ENCODE measurements at places on chromosomes 5 and 9.

DNA sequence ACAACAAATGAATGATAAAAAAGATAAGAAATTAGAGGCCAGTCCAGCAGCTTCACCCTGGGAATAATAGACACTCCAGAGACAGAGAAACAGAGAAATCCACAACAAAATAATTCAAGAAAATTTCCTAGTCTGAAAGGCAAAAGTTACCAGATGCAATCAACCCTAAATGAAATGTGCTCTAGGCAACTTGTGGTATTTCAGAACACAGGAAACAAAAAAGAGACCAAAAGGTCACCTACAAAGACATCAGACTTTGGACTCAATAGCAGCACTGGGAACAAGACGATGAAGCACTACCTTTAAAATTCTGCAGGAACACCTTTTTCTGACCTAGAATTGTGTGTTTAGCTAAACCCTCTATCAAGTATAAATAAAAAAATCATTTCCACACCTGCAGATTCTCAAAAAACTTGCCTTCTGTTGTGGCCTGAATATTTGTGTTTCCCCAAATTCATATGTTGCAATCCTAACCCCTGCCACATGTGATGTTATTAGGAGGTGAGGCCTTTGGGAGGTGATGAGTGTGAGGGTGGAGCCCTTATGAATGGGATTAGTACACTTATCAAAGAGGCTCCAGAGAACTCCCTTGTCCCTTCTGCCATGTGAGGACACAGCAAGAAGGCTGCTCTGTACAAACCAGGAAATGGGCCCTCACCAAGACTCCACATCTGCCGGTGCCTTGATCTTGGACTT is 5.9 kb upstream of the MAPK9 start:
- no peak for DNase-seq
- no peak overlapping the region for H3K4me3 ChIP-seq
- H3K4me1 ChIP-seq, result no peaks in the 10 kb centered on the region
- no peaks in the 10 kb centered on the region for H3K27me3 ChIP-seq
- no peak overlapping the region for H3K27ac ChIP-seq

DNA sequence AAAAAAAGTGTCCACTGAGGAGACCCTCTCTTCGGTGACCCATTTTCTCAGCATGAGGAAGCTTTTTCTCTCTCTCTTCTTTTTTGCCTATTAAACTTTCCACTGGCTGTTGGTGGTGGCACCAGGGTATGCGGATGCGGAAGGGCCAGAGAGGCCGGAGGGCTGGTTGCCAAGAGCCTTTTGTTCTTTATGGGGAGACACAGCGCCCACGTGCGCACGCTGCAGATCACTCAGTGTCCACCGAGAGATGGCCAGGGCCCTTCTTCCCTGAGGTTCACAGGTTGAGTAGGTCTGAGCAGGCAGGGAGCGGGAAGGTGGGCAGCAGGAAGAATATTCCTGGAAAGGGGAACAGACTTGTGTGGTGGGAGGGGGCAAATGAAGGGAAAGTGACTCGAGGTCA is 69.1 kb downstream of the STK10 start:
- H3K27ac ChIP-seq, result no peak overlapping the region
- no peaks in the 10 kb centered on the region for H3K27me3 ChIP-seq
- no peaks in the 10 kb centered on the region for H3K36me3 ChIP-seq
- no peak for DNase-seq
- H3K4me3 ChIP-seq, result no peak overlapping the region

- H3K27me3 ChIP-seq, result no peaks in the 10 kb centered on the region
- no peak overlapping the region for H3K4me3 ChIP-seq
- H3K27ac ChIP-seq, result no peak overlapping the region
- no peak for DNase-seq
Measured at GRCh38 chr9:91845879-91846278, 104.1 kb downstream of the ROR2 start.

DNA sequence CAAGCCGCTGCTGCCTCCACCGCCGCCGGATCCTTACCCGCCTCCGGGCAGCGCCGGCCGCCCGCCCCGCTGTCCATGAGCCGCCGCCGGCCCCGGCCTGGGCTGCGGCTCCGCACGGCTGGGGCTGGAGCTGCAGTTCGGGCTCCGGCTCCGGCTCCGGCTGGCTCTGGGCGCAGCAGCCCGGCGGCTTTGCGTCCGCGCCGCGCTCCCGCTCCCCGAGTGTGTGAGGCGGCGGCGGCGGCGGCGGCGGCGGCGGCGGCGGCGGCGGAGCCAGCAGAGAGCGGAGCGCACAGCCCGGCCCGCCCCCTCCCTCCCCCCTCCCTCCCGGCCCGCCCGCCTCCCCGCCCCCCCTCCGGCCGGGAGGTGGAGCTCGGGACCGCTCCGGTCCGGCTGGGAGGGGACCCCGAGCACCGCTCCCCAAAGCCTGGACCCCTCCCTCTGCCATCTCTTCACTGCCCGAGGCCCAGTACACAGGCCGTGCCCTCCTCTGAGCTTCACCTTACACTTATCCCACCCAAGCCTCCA is at the start of gene PCDH1:
Gene PCDH1 (minus strand): TSS at position 225 of the 525 bp plus-strand sequence. CDS start 148 bp downstream, at position 77.
- H3K4me1 ChIP-seq, result peaks cover 62% of the 10 kb centered on the region
- H3K27me3 ChIP-seq, result peaks cover 5% of the 10 kb centered on the region
- peak within 1 kb of the TSS; percentile 78 for H3K27ac ChIP-seq
- H3K4me3 ChIP-seq, result peak within 1 kb of the TSS; percentile 97
- DNase-seq, result peak; percentile 84

GRCh38 chr5:95620030-95620869 is at the start of gene GPR150:
Gene GPR150 (plus strand): TSS chr5:95620087. CDS start chr5:95620276, 189 bp downstream.
- H3K4me3 ChIP-seq, result peak within 1 kb of the TSS; percentile 51
- H3K4me1 ChIP-seq, result peaks cover 13% of the 10 kb centered on the region
- DNase-seq, result peak; percentile 76
- H3K27me3 ChIP-seq, result peaks cover 69% of the 10 kb centered on the region
- H3K36me3 ChIP-seq, result no peaks in the 10 kb centered on the region

GRCh38 chr9:32004431-32005076 is 379.9 kb upstream of the ACO1 start:
- H3K27ac ChIP-seq, result no peak overlapping the region
- H3K4me3 ChIP-seq, result no peak overlapping the region
- no peaks in the 10 kb centered on the region for H3K36me3 ChIP-seq

- H3K36me3 ChIP-seq, result no peaks in the 10 kb centered on the region
- peaks cover 17% of the 10 kb centered on the region for H3K4me1 ChIP-seq
- H3K27ac ChIP-seq, result no peak overlapping the region
- DNase-seq, result no peak
- no peak overlapping the region for H3K4me3 ChIP-seq
- H3K27me3 ChIP-seq, result no peaks in the 10 kb centered on the region
Measured at GRCh38 chr5:124131466-124131865, 615.0 kb downstream of the ZNF608 start.

- no peaks in the 10 kb centered on the region for H3K4me1 ChIP-seq
- no peaks in the 10 kb centered on the region for H3K27me3 ChIP-seq
- DNase-seq, result no peak
- H3K36me3 ChIP-seq, result no peaks in the 10 kb centered on the region
- H3K27ac ChIP-seq, result no peak overlapping the region
Measured at GRCh38 chr5:9239626-9240025, 306.2 kb downstream of the SEMA5A start.

DNA sequence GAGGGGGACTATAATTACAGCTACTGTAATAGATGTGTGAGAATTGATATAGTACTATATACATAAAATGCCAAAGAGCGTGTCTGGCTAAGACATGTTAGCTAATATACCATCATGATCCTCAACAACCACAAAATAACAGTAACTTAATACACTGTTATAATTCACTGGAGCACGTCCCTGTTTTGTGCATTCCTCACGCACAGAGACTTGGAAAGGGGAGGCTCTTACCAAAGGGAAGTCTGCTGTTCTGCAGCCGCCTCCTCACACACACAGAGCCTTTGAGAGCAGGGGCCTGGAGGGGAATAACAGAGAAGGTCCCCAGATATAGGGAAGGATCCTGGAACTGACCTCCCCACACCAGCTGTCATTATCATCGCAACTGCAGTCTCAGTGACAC is 97.3 kb downstream of the ANKRD18A start:
- H3K4me1 ChIP-seq, result peaks cover 3% of the 10 kb centered on the region
- no peak overlapping the region for H3K27ac ChIP-seq
- no peaks in the 10 kb centered on the region for H3K27me3 ChIP-seq
- no peak for DNase-seq
- H3K4me3 ChIP-seq, result no peak overlapping the region

DNA sequence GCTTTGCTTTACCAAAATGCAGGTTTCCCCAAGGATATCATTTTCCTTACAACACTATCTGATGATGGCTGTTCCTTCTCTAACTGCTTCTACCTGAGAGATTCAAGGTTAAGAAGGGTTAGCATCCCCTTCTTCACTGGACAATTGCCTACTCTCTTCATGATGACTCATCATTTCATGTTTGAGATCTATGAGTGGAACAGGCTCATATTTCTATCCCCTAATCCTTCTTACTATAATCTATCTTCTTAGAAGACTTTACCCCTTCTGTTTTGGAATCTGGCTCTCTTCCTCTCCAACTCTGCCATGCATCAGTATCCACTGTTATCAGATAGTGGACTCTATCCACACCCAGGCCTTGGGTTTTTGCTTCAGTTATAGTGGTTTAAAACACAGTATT is 54.3 kb downstream of the NR3C1 start:
- H3K36me3 ChIP-seq, result no peaks in the 10 kb centered on the region
- H3K27me3 ChIP-seq, result no peaks in the 10 kb centered on the region
- no peaks in the 10 kb centered on the region for H3K4me1 ChIP-seq
- DNase-seq, result no peak
- H3K4me3 ChIP-seq, result no peak overlapping the region
- H3K27ac ChIP-seq, result no peak overlapping the region

DNA sequence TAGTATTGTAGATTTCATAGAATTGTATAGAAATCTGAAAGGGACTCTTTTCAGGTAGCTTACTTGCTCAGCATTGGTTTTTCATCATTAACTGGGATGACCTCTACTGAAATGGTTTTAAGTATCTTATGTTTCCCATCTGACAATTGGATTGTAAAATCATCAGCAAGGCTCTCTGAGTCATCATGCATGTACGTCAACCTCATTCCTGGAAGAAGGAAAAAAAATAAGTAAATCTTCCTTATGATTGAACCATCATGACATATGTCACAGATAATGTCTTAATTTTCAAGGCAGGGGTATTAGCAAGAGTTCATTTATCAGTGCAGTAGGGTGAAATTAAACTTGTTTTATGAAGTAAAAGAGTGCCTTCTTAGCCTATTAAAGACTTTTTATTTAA is 74.9 kb upstream of the CER1 start:
- no peak overlapping the region for H3K4me3 ChIP-seq
- H3K27ac ChIP-seq, result no peak overlapping the region
- no peak for DNase-seq
- H3K27me3 ChIP-seq, result no peaks in the 10 kb centered on the region

GRCh38 chr5:14156290-14156649 is 13.1 kb downstream of the TRIO start:
- H3K36me3 ChIP-seq, result no peaks in the 10 kb centered on the region
- peaks cover 39% of the 10 kb centered on the region for H3K4me1 ChIP-seq
- H3K27me3 ChIP-seq, result no peaks in the 10 kb centered on the region
- no peak for DNase-seq

DNA sequence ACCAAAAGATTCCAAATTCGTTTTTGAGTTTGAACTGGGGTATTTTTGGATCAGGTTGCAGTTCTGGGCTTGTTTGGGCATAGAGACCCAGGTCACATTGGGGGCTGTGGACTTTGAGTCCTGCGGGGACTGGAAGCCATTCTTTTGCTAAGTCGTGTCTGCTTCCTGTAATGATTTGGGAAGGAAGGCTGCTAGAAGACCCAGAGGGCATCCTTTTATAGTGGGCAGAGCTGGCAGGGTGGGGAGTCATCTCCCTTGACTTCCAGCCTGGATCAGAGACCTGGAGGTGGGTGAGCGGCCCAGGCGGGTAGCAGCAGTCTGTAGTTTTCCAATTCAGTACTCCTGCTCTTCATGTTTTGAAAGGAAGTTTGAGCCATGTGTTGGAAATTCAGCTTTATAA is 11.3 kb downstream of the ZNF618 start:
- no peak overlapping the region for H3K27ac ChIP-seq
- H3K36me3 ChIP-seq, result peaks cover 10% of the 10 kb centered on the region
- no peak for DNase-seq

GRCh38 chr5:93188876-93189485 is 392.0 kb downstream of the NR2F1-AS1 start:
- H3K36me3 ChIP-seq, result no peaks in the 10 kb centered on the region
- no peak overlapping the region for H3K27ac ChIP-seq
- H3K4me3 ChIP-seq, result no peak overlapping the region
- no peak for DNase-seq
- H3K4me1 ChIP-seq, result peaks cover 7% of the 10 kb centered on the region

GRCh38 chr9:80664327-80665210 is 1024.8 kb downstream of the TLE1 start:
- H3K27ac ChIP-seq, result no peak overlapping the region
- H3K4me1 ChIP-seq, result no peaks in the 10 kb centered on the region
- H3K36me3 ChIP-seq, result no peaks in the 10 kb centered on the region
- H3K27me3 ChIP-seq, result no peaks in the 10 kb centered on the region

- no peaks in the 10 kb centered on the region for H3K27me3 ChIP-seq
- H3K4me3 ChIP-seq, result no peak overlapping the region
Measured at GRCh38 chr9:79387101-79387835, 184.5 kb upstream of the TLE4 start.

- peaks cover 12% of the 10 kb centered on the region for H3K4me1 ChIP-seq
- H3K36me3 ChIP-seq, result no peaks in the 10 kb centered on the region
- no peaks in the 10 kb centered on the region for H3K27me3 ChIP-seq
- no peak overlapping the region for H3K27ac ChIP-seq
- no peak overlapping the region for H3K4me3 ChIP-seq
- no peak for DNase-seq
Measured at GRCh38 chr5:6822068-6822467, 108.8 kb downstream of the TENT4A start.

DNA sequence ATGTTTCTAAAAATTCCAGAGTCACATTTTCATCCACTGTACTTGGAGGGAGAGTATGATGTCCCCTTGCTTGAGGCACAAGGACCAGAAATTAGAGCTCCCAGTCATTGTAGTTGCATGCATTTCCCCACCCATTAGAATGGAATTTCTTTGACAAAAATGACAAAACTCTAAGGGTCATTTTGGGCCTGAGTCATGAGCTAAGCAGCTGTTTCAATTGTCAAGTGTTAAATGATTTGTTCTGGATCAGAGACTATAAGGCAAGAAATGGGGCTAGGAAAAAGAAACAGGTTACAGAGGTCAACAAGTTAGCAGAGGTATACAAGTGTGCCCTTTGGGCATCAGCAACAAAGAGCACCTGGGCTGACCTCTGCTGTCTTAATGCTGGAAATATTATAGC is 131.2 kb upstream of the IQGAP2 start:
- no peaks in the 10 kb centered on the region for H3K27me3 ChIP-seq
- H3K4me3 ChIP-seq, result no peak overlapping the region
- H3K27ac ChIP-seq, result no peak overlapping the region

DNA sequence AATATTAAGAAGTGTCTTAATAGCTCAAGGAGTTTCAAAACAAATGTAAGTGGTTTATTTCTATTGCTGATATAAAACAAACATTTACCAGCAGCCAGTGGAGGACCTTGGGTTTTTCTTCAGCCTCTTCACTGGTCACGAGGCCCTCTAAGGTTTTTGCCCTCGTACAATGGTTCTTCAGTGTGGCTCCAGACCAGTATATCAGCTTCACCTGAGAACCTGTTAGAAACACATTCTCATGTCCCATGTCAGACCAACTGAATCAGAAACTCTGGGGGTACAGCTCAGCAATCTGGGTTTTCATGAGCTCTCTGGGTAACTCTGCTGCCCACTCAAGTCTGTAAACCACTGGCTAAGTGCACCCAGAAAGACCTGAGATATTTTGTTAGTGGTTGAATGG is 12.9 kb downstream of the WWC1 start:
- no peak overlapping the region for H3K27ac ChIP-seq
- no peak for DNase-seq
- H3K27me3 ChIP-seq, result no peaks in the 10 kb centered on the region
- no peak overlapping the region for H3K4me3 ChIP-seq
- H3K4me1 ChIP-seq, result peaks cover 18% of the 10 kb centered on the region
